ENCODE measurements at places on chromosomes 1 and 21.
A peak's percentile ranks its signal among the peaks of the same experiment; 100 is the strongest.

DNA sequence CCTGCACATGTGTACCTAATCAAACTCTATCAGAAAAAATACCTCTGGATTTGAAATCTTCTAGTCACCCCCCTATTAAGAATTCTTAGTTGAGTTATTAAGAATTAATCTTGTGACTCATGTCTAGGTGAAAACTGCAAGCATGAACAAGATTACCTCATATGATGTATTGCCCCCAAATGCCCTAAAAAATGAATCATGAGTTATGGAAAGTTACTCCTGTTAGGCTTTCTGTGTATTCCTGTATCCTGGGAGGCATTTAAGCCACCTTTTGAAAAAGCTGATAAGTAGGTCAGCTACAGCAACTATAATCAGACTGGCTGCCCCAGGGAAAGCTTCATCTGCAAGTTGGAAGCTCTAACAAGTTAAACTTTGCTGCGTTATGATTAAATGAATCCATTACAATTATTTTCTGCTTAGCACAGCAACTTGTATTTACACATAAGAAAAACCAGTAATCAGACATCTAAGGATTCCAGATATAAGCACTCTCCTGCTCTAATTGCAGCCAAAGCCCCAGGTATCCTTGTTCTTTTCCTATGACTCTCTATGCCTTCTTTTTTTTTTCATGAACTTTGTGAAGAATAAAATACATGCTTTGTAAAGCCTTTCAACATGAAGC is 147.7 kb downstream of the NTPCR start:
- DNase-seq, result no peak

- DNase-seq, result no peak
Observed at GRCh38 chr1:2221271-2221670, 6.8 kb upstream of the SKI start.

GRCh38 chr21:38669186-38669585 is 136.5 kb upstream of the ETS2 start:
- no peak for DNase-seq

- no peak for DNase-seq
Observed at GRCh38 chr1:107404756-107405155, 263.9 kb downstream of the NTNG1 start.

- no peak for DNase-seq
Observed at GRCh38 chr21:33655588-33656221, 13.4 kb downstream of the ITSN1 start.

- peak; percentile 34 for DNase-seq
Observed at GRCh38 chr1:85297855-85298629, 21.6 kb upstream of the BCL10 start.

DNA sequence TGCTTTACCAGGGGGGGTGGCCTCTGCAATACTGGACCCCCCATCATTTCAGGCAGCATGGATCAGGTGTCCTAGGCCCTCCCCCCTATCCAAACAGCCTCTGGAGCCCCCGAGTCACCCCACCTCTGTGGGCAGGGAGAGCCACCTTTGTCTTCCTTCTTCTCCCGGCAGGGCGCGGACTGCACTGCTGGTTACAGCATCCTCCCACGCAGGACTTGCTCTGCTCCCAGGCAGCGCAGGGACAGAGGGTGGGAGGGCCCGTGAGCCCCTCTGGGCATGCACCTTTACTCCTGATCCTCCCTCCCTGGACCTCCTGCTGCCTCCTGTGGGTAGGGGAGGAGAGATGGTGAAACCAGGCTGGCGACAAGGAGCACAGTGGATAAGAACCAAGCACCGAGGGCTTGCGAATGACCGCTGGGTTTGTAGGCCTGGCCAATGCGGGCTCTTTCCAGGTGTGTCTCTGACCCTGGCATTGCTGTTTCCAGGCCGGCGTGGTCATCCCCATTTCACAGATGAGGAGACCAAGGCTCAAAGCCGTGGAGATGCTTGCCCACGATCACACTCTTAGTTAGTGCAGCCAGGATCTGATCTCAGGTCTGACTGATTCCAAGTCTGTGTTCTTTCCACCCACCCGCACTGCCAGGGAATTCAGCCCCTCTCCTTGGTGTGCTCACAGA is 73.6 kb upstream of the TARDBP start:
- DNase-seq, result no peak

- DNase-seq, result no peak
Observed at GRCh38 chr1:118104951-118105350, 80.1 kb downstream of the SPAG17 start.

GRCh38 chr1:101105877-101106276 is 80.3 kb upstream of the DPH5 start:
- DNase-seq, result no peak

DNA sequence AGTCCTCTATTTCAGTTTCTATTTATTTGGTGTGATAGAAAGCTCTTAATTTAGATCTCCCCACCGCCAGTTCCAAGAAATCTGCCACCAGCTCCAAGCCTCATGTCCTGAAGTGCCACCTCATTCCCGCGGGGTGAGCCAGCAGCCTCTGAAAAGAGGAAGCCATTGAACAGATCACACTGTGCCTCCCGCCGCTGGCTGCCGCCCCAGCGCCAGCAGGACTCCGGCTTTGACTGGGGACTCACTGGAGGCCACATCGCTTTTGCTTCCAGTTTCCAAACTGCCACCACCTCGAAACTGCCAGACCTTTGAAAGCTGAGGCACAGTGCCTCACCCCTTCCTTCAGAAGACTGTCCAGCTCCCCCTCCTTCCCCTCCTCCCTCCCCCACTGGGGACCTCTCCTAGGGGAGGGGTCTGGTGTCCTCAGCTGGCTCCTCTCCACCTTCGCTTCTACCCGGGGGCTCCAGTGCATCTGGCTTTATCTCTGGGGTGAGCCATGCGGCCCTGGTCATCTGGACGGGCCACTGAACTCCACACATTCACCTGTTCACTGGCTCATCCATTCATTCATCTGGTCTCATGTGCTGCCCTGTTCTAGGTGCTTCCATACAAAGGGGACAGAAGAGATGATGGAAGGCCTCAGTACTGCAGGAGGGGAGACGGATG is 58.9 kb downstream of the VPS26C start:
- DNase-seq, result no peak

GRCh38 chr21:38567335-38567969 is 69.2 kb upstream of the ERG start:
- DNase-seq, result no peak

- no peak for DNase-seq
Observed at GRCh38 chr1:58754683-58755467, 29.0 kb downstream of the JUN start.

DNA sequence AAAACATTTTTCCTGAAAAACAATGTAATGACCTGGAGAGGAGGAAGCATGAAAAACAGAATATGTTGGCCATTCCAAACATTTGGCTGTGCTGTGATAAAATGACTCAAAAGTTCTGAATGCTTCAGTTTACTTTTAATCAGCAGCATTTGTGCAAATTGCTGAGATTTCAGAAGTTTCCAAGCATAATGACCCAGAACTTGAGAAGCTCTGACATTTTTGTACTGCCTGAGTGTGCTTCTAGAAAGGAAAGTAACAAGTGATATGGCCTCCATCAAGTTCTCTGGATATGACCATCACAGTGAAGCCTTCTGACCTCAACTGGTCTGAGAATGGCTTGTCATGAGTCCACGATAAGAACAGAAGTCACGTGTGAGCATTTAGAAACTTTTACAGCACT is 283.4 kb upstream of the ZRANB2 start:
- no peak for DNase-seq

DNA sequence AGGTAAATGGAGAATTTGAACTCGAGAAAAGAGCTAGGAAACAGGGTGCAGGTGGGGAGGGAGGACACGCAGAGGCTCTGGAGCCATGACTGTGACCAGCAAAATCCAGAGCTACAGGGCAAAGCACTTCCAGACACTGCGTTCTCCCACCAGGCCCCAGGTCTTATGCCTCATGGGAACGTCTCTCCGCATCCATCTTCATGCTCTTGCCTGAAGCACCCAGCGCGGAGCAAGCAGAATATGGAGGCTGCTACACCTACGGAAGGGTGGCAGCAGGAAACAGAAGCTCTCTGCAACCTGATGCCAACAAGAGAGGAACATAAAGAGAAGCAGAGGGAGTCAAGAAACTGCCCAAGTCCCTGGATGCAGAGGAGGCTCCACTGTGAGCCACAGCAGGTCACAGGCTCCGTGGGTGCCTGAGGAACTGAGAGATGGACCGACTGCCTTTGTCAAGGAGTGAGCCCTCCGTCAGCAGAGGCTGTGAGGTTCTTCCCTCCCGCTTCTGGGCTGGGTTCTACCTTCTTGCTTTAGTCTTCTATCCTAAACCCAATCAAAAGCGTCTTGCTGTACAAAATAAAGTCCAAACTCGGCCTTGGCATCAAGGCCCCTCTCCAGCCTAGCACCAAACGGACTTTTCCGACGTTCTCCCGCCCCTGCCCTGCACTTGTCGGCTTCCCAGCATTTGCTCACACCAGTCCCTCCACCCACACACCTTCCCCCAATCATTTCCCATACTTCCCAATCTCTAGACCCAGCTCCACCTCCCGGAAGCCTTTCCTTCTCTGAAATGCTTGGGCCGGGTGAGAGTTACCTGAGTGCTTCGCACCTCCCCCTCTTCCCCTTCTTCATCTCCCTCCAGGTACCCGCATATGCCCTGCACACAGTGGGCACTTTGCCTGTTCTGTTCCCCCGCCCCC is 930 bp downstream of the DHCR24 start:
- DNase-seq, result no peak

DNA sequence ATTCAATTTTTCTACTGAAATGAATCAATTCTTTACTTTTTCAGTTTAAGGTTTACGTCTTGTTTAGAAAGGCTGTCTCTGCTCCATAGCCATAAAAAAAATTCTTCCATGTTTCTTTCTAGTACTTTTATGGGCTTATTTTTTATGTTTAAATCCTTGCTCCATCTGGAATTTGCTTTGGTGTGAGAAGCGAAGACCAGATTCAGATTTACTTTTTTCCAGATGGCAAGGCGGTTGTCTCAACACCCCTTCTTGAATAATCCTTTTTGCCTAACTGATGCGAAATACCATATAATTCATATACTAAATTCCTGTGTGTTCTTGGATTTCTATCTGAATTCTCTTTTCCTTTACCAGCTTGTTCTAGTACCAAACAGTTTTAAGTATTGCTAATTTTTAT is 101.5 kb downstream of the C1orf94 start:
- no peak for DNase-seq

DNA sequence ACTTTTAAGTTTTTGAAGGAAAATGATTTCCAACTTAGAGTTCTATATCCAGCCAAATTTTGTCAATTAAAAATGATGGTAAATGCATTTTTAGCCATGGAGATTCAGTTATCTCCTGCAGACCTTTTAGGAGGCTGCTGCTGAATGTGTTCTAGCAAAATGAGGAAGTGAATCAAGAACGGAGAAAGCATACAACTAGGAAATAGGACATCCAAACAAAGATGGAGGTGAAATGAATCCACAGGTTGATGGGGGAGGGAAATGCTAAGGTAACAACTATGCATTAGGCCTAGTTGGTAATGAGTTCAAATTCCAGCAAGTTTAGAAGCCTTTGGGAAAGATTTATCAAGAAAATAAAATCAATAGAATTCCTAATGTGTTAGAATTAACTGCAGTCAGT is 80.5 kb downstream of the FNBP1L start:
- no peak for DNase-seq

GRCh38 chr1:84687714-84688462 is 2.4 kb downstream of the SSX2IP start:
- no peak for DNase-seq

Data from stimulated activated CD8-positive, alpha-beta memory T cell treated with anti-CD3 and anti-CD28 coated beads, Interleukin-4, amount 100 ng/mL, for 1 hour (primary cell).